Fibroblast of villous mesenchyme (primary cell): ENCODE measurements at places on chromosomes 16 and 17. TPM values are rescaled to one million over a fixed set of nuclear protein-coding genes. Genes with fewer than 3 reads are reported as not detected.

The NACA2 gene
- not detected in 2 replicates for total RNA-seq

The CEP295NL gene
- 3.9 and 5.6 TPM in 2 replicates for total RNA-seq

The KRTAP1-1 gene
- not detected in 2 replicates for total RNA-seq

The HS3ST3A1 gene
- 13.8 and 15.5 TPM in 2 replicates for total RNA-seq

The PGAP3 gene
- total RNA-seq = 4.7 and 7.7 TPM in 2 replicates

The SCNN1B gene
- total RNA-seq = not detected in 2 replicates

The OTOP3 gene
- not detected in 2 replicates for total RNA-seq

The KCNH4 gene
- under 0.01 TPM in 1 of 2 replicates, not detected in the other for total RNA-seq

The TNFRSF17 gene
- total RNA-seq = not detected in 2 replicates

The DNAAF8 gene
- 1.3 and 1.7 TPM in 2 replicates for total RNA-seq

The MARVELD3 gene
- total RNA-seq = under 0.01 TPM in 1 of 2 replicates, not detected in the other

The SLC16A13 gene
- 1.3 TPM in 2 replicates for total RNA-seq

DNA sequence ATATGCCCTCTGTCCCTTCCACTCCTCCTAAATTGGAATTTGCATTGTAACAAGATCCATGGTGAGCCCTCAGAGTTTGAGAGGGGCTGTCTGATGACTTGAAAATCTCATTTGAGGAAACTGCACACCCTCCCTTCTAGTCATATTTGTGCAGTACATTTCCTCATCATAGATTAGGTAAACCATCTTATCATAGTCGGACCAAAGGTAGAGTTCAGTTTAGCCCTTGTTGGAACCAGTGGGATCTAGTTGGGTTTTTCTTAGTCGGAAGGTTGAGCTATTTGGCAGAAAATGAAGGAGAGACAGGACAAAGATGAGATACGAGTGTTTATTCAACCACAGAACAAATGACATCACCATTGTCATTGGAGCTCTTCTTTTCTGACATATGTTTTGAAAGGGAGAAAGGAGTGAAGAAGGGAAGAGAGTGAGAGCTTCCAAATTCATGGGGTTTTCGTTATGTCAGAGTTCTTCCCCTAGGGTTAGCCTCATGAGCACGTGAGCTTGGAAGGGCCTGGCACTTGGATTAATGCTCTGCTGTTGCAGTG is 15.8 kb upstream of the KRT20 start:
- no peak for DNase-seq

DNA sequence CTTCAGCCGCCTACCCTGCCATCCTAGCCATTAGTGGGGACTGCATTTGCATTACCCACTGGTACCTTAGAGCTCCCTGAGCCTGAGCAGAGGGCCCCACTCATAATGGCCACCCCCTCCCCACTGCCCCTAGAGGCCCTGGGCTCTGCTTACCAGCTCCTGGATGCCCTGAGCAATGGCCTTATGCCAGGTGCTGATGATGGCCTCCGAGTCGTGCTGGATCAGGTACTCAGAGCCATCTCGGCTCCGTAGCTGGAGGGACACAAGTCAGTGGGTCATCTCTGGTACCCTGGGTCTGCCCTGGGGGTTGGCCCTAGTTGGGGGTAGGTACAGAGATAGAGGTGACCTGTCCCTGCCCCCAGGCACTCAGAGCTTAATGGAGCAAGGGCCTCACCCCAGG is 34.9 kb downstream of the ARHGAP27 start:
- DNase-seq = no peak

DNA sequence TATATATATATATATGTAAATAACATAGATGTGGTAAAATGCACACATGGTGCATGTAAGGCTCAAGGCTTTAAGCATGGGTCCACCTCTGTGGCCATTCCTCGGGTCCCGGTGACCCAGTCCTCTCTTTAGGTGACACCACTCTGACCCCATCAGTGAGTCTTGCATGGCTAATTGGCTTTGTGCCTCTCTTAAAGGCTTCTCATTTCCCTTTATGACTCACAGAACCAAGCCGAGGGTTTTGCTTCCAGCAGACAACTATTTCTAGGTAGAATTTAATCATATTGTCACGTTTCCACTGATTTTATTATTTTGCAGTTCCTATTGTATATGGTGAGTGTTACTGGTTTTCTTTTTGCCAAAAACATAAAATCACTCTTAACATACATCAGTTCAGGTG is 59.7 kb downstream of the PLCG2 start:
- no peak for DNase-seq

DNA sequence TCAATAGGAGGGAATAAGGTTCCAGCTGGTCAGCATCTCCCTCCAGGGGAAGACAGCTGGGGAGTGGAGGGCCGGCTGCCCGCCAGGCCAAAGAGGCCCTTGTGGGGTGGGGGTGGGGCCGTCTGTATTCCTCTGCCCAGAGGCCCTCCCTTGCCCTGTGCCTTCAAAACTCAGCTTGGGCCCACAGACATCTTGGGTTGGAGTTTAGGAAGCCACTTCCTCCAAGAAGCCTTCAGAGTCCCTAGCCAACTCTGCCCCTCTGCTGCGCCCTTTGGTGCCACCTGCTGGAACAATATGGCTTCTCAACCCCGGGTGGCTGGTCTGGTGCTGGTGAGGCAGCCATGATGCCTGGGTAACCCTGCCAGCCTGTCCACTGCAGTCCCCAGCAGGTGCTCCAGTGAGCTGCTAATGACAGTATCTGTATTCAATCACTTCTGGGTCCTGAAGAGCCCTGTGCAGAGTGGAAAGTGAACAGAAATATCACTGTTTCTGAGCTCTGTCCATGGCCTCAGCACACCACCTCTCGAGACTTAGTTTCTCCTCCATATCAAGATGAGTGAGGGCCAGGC is 16.7 kb downstream of the HSD11B2 start:
- DNase-seq = peak; percentile 87

DNA sequence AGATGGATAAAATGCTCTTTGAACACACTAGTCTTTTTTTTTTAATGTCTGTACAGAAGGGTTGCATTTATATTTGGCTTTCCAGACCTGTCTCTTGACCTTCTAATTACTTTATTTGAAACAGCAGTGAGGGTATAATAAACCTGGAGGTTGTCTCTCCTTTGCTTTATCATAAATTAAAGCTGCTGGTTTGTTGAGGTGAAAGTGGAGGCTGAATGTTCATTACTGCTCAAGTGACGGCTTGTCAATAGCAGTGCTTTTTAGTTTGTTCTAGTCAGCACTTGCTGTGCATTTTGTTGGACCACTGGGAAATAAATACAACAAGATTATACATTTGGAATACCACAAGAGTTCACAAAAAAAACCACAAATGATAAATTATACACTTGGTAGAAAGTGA is 264.2 kb downstream of the IRX3 start:
- DNase-seq = peak; percentile 36

DNA sequence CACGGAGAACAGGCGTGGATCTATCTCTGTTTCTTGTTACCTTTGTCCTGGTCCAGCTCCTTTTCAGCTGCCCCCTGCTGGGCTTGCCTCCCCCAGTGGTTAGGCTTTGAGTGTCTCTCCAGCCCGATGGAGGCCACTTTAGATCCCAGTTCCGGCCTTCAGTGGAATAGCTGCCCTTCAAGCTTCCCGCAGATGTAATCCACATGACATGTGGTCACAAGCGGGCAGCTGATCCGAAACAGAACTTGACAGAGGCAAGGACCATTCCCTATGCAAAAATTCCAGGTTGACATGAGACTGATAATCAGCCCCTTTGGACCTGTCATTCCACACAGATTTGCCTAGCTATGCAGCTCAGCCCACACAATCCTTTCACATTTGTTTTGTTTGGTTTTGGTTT is 40.6 kb upstream of the AQP8 start:
- no peak for DNase-seq

DNA sequence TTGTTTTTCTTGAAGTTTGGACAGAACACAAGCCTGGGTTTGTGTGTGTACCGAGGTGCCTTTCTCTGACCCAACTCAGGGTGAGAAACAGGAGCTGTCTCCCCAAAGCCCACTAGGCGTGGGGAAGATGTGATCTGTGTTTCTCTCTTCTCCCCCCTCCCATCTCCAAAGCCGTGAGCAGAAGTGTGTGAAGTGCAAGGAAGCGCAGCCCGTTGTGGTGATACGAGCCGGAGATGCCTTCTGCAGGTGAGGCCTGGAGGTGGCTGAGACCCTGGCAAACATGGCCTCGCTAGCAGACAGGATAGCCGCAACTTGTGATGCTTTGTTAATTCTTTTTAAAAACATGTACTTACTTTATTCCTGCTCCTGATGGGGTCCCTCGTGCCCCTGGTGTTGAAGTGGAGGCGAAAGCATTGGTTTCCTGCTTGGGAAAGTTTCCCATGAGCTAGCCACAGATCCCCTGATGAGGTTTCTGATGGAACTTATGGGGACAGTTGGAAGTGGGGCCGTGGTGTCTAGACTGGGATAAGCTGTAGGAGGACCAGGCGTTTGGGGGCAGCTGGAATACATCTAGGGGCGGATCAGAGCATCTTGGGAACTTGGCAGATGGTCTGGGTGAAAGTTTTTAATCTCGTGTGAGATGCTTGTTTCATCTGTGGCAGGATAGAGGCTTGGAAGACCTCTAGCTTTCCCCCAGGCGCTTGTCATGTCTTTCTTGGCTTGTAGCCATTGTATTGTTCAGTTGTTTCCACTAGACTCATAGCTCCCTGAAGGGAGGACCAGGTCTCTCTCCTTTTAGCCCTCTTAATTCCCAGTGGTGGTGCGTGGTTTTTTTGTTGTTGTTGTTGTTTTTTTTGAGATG is 893 bp downstream of the CTU2 start:
- DNase-seq = no peak

- no peak for DNase-seq
Observed at GRCh38 chr16:30553393-30553899, 4.7 kb downstream of the ZNF764 start.

DNA sequence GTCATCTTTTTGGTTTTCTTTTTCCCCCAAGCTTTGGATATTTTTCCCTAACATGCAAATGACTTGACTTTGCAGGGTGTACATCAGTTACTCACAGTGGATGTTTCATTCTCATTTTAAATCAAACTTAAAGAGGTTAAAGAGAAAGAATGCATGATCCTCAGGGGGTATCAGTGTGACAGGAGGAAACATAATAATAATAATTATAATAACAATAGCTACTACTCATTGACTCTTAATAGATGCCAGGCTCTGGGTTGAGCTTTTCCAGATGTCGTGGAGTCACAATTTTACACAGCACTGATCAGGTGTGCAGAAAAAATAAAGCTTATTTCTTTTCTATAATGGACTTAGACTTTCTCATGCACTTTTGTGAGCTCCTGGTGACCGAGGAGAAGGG is 157.2 kb upstream of the CACNG3 start:
- DNase-seq = no peak

- no peak for DNase-seq
Observed at GRCh38 chr16:88747588-88748301, 37.3 kb downstream of the PIEZO1 start.

DNA sequence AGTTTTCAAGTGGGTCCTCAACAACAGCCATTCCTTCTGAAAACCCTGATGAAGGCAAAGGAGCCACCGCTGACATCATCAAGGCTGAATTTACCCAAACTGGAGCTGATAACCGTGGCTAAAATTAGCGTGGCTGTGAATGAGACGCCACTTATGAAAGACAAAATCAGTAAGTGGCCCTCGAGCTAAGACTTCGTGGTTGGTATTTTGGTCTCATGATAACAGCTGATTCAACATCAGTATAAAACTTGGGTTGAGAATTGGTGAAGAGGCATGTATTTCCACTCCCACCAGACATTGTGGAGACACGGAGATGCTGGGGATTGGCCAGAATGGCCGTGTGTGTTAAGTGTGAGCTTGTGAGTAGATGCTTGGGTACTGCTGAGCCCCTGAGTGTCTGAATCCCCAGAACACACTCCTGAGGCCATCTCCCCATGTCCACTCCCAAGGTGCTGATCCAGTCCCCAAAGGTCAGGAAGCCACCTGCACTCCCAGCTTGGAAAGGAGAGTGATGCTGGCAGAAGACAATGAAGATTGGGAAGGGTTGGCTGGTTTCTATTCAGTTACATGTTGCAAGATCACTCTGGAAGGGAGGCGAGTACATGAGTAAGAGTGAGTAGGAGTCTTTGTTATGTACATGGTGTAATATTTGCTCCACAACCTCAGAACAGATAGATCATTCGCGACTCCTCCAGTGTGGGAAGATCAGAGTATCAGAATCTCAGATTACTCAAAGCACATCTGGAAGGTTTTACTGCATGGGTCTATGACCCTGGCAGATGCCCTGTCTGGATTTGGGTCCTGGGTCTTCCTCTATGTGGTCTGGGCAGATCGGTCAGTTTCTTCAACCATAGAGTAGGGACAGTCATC is 207.7 kb downstream of the HS3ST3A1 start:
- peak; percentile 87 for DNase-seq

- peak; percentile 96 for DNase-seq
Observed at GRCh38 chr17:5413682-5414081, 5.8 kb downstream of the NUP88 start.

GRCh38 chr17:12395733-12396354 is 269.8 kb upstream of the MYOCD start:
- peak; percentile 39 for DNase-seq

DNA sequence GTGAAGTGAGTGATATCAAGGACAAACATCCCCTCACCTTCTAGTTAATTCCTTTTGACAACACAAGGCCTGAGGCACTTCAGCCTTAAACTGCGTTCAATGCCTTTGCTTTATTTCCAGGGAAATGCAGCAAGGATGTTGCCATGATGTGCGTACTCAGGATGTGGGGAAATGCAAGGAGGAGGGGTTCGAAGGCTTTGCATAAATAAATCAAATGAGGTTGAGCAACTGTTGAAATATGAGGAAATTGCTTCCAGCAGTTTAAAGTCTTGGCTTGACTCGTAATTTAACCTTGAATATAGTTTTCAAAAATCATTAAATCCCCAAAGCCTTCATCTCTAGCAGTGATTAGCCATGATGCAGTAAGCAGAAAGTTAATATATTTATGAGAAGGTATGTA is 81.8 kb upstream of the CCL2 start:
- peak; percentile 81 for DNase-seq

- DNase-seq = peak; percentile 91
Observed at GRCh38 chr17:66322764-66323163, 20.4 kb downstream of the PRKCA start.

- DNase-seq = no peak
Observed at GRCh38 chr16:46970089-46970488, 3.4 kb downstream of the DNAJA2 start.

DNA sequence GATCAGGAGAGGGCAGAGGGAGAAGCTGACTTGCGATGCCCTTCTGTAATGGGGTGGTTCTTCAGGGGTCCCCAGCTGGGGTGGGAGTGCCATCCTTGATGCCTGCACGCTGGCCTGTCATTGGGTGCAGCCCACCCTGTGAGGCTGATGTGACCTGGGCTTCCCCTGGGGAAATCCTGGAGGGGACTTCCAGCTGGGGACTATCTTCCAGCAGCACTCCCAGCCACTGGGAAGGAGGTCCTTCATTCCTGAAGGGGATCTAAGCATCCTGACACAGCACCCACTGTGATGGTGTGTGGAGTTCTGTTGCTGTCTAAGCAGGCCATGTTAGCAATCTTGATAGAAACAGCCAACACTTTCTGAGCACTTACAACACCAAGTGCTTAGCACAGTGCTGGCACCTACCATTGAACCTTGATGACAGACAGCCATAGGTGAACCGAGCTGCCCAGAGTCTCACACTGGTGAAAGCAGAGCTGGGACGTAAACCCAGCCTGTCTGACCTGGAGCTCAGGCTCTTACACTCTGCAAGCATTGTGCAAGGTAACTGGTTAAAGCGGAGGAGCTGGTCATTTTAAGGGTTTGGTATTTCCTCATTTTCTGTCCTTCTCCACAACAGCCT is 211.3 kb downstream of the CCDC182 start:
- DNase-seq = no peak

- DNase-seq = peak; percentile 55
Observed at GRCh38 chr17:68972119-68972704, 17.0 kb upstream of the ABCA8 start.
